ENCODE measurements at places on chromosomes 1 and 21.

DNA sequence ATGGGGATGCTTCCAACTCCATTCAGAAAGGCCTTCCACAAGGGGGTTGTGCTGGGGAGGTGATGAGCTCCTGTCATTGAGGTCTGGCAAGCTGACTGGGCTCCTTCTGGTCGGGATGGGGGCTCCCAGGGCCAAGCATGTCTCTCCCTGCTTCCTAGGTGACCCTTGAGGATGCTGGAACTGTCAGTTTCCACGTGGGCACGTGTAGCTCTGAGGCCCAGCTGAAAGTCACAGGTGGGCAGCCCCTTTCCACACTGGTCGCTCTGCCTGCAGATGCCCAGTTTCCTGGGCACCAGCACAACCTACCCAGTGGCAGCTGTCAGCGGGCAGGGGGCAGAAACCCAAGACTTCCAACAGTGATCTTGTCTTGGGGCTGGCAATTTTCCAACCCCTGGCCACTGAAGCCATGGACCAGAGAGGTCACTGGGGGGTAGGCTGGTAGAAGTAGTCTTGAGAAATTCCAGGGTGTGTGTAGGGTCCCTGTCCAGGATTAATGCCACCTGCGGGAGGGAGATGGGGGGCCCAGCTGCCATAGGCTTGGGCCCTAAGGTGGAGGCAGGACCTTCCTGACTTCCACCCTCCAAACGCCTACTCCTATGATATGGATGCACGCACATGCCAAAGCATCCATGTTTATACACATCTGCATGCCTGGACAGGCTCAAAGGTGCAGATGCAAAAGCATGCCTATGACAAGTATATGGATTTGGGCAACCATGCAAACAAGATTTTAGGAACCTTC, 97.1 kb downstream of the TRIM11 start:
- DNase-seq = no peak

DNA sequence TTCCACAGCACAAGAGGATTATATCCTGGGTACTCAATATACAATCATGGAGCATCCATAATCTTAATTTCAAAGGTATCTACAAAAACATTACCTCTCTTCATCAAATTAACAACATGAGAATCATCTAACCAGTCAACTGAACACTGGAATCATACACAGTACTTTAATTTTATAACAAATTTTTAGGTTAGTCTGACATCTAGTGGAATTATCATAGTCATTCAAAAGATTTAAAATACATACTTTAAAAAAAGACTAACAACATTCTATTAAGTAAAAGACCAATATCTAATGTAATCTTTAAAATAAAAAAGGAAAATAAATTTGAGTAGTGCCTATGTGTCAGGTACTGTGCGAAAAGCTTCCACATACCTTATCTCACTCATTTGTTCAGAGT, 16.8 kb upstream of the SH3GLB1 start:
- peak; percentile 24 for DNase-seq

GRCh38 chr1:246573491-246573890, 7.2 kb downstream of the CNST start:
- DNase-seq = no peak

- DNase-seq = no peak
Measured at GRCh38 chr1:10014016-10014415, 17.0 kb downstream of the RBP7 start.

GRCh38 chr1:151553659-151554058, 13.6 kb downstream of the TUFT1 start:
- no peak for DNase-seq

- DNase-seq = no peak
Measured at GRCh38 chr1:50426108-50426700, 3.0 kb upstream of the DMRTA2 start.

DNA sequence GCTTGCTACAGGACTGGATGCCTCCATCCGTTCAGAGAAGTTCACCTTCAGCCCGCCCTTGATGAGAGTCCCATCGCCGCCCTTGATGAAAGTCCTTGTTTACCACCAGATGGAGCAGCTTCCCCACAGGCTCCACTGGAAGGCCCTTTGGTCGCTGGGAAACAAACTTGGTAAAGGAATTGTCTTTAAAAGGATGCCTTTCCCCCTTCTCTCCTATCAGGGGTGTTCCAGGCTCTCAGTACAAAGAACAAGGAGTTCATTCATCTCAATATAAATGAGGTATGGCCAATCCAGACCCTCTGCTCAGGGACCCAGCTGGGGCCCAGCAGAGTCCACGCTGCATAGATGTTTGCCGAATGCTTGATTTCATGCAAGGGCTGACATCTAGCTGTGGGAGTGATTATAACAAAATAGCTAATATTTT, 50.8 kb downstream of the CAPN9 start:
- peak; percentile 48 for DNase-seq

- no peak for DNase-seq
Measured at GRCh38 chr21:37259426-37259825, 7.7 kb downstream of the VPS26C start.

All from LoVo (cell line).